GM13977 (cell line): ENCODE measurements at places on chromosomes 13 and 19.

DNA sequence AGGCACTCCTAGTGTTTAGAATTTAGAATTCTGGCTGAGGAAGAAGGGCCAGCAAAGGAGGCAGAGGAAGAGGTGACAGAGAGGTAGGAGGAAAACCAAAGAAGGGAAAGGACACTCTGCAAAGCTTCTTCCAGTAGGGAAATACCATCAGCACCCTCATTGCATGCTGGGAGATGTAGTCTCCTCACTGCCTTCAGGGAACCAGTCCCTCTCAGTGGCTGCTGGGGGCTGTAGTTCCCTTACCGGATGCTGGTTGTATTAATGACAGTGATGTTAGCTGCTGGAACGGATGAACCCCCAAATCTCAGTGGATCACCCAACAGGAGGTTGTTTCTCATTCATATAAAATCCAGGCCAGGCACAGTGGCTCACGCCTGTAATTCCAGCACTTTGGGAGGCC is 10.1 kb downstream of the GRIN2D start:
- DNase-seq: peak; percentile 90

- DNase-seq: no peak
These were observed 656.6 kb downstream of the UQCRFS1 start for GRCh38 chr19:28556371-28556770.

GRCh38 chr19:42279902-42280814 is 11.1 kb downstream of the CIC start:
- DNase-seq: peak; percentile 97

DNA sequence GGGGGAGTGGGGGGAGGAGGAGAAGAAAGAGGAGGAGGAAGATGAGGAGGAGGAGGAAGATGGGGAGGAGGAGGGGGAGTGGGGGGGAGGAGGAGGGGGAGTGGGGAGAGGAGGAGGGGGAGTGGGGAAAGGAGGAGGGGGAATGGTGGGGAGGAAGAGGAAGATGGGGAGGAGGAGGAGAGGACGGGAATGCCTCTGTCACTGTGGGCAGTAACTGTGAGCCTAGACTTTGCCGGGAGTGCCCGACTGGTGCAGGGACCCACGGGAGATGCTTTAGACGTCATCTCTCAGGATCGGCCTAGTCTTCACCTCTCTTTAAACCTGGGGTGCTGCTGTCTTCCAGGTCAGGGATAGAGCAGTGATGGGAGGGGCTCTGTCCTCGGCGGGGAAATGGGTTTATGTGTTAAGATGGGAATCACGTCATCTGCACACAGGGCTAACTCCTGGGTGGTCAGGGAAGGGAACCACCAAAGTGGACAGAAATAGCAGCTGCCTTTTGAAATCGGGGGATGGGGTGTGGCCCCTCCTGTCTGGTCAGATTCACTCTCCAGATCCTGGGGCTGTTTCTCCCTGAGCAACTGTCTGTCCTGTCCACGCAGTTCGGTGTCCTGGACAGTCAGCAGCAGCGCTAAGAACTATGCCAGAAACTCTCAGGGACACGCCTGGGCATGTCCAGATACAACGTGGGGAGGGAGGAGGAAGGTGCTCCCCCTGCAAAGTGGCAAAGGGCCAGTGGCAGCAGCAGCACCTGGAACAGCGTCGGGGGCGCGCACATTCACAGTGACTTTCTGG is 26.9 kb downstream of the GAS6 start:
- peak; percentile 46 for DNase-seq

GRCh38 chr19:37902668-37903067 is 3.7 kb downstream of the WDR87 start:
- DNase-seq: peak; percentile 80

- DNase-seq: no peak
These were observed 17.6 kb upstream of the TUBGCP3 start for GRCh38 chr13:112605531-112605990.

- DNase-seq: no peak
These were observed at the start of gene KCTD4 for GRCh38 chr13:45200701-45201232. Gene KCTD4 (minus strand): TSS chr13:45201045. CDS start chr13:45194567, 6,478 bp downstream.

- DNase-seq: no peak
These were observed 108.4 kb downstream of the ZNF557 start for GRCh38 chr19:7177926-7178325.

DNA sequence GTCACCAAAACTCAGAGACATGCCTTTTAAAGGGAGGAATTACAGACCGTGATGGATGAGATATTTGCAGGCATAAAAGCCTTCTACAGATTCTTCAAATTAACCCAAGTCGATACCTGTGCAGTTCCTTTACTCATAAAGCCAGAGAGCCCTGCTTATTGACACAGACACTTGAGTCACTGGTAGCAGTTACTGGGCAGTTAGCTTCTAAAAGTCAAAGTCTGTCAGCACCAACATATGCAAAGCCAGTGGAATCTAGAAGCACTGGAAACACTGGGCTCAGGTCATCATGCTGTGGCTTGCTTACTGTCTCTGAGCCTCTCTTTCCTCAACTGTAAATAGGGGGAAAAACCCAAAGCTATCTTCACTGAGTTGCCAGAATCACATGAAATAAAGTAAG is 25.7 kb upstream of the LRCH1 start:
- DNase-seq: no peak

GRCh38 chr13:26255115-26255514 is 1.2 kb downstream of the CDK8 start:
- no peak for DNase-seq

DNA sequence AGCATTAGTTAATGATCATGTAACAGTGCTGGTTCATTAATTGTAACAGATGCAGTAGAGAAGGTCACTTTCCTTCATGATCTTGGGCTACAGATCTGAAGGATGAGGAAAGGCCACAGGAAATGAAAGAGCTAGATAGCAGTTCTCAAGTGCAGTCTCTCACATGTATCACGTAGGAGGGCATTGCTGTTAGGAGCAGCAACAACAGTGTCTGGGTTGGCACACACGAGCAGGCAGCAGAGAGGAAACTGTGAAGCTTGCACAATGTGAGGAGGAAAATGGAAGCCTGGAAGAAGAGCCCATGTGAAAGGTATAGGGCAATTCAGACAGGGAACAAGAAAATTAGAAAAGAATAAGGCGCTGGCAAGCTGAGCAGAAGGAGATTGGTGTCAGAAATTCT is 1741.5 kb downstream of the PCDH9 start:
- no peak for DNase-seq

DNA sequence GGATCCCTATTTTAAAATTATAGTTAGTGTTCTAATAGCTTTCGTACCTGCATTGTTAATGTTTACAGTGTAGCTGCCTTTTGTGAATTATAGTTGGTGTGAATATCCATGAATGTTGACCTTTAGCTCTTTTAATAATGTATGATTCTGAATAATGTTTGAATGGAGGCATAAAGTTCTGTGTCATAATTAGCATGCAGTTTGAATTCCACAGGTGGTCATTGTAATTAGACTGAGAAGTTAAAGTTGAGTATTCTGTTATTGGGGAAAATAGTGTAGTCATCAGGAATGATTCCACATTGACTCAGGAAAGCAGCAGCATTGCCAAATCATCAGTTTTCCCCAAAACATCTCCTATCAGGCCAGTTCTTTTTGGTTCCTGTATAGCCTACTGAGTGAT is 12.1 kb downstream of the GPR18 start:
- DNase-seq: no peak

- DNase-seq: peak; percentile 19
These were observed 52.7 kb downstream of the TSC22D1 start for GRCh38 chr13:44523146-44524015.

- no peak for DNase-seq
These were observed 187.5 kb downstream of the TM9SF2 start for GRCh38 chr13:99688776-99689175.

DNA sequence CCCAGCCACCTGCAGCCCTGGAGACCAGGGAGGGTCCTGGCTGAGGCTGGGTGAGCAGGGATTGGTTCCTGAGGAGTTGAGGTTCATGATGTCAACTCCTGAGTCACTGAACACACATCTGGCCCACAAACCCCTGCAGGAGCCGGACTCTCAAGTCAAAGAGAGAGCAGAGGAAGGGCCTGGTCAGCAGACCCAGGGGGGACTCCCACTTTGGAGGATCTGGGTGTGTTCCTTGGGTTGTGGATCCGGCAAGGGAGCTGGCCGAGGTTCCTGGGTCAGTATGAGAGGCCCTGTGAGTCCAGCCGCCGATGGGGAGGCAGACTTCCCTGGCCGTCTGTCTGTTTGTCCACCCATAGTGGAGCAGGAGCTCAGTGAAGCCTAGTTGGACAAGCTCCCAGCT is 4.0 kb downstream of the SLC7A10 start:
- no peak for DNase-seq

DNA sequence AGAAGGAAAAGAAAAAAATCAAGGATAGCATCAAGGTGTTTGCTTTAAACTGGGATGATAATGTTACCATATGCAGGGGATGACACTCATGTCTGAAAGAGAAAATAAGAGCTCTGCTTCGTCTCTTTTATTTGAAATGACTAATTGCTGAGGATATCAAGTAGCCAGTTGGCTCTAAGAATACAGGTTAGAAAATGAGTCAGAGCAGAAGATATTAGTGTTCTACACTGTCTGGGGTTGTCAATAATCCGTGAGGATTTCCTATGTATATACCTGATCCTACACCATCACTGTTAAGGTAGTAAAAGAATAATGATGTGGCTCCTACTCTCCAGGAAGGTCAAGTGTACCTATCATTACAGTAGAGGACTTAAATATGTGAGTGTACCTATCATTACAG is 562.5 kb downstream of the GPC6 start:
- no peak for DNase-seq

- DNase-seq: no peak
These were observed 10.3 kb downstream of the PALM start for GRCh38 chr19:718991-719512.

- no peak for DNase-seq
These were observed 3.0 kb upstream of the CCNP start for GRCh38 chr19:40229484-40229883.

DNA sequence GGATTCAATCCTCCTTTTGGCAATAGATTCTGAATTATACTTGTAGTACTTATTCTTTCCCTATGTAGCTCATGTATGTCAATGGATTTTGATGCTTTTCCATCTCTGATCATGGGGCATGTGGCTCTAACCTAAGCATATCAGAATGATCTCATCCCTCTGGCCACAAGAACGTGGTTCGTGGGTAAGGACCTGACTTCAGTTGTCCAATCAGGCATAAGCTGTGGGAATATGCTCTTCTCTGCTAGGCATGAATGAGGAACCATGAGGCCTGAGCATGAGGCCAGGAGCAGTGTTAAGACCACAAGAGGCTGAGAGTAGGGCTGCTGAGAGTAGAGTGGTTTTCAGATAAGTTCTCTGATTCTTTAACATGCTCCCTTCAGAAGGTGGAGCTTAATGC is 292.4 kb upstream of the TSHZ3 start:
- no peak for DNase-seq

GRCh38 chr19:18477042-18477779 is 39.3 kb upstream of the ISYNA1 start:
- no peak for DNase-seq

GRCh38 chr13:94556041-94556440 is 39.9 kb downstream of the TGDS start:
- no peak for DNase-seq

GRCh38 chr19:30908262-30908771 is 440.9 kb downstream of the TSHZ3 start:
- DNase-seq: no peak

- no peak for DNase-seq
These were observed 9.5 kb downstream of the C13orf46 start for GRCh38 chr13:113964251-113964995.

GRCh38 chr13:88000787-88001186 is 329.6 kb downstream of the SLITRK5 start:
- DNase-seq: no peak

DNA sequence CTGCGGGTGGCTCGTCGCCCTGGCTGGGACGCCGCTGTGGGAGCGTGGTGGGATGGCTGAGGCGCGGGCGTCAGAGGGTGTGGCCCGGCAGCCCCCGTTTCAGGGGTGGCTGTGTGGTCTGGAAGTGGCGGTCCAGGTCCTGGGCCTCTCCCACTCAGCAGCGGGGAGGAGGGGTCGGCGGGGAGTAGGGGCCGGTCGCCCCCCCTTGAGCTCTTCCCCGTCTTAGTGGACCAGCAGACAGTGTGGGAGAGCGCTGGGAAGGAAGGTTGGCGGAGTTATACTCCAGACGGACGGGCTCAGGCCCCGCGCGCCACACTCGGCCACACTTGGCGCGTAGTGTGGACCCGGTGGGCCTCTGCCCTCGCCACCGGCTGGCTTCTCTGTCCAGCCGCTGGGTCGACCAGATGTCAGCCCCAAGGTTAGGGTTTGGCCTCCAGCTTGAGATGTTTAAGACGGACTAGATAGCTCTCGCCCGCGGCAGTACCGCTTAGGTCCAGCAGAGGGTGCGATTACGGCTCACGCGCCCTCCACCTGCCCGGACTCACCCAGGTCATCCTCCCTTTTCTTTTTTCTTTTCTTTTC is 21.7 kb upstream of the ZNF429 start:
- DNase-seq: no peak

- DNase-seq: no peak
These were observed 177.1 kb upstream of the RFC3 start for GRCh38 chr13:33640832-33641231.

DNA sequence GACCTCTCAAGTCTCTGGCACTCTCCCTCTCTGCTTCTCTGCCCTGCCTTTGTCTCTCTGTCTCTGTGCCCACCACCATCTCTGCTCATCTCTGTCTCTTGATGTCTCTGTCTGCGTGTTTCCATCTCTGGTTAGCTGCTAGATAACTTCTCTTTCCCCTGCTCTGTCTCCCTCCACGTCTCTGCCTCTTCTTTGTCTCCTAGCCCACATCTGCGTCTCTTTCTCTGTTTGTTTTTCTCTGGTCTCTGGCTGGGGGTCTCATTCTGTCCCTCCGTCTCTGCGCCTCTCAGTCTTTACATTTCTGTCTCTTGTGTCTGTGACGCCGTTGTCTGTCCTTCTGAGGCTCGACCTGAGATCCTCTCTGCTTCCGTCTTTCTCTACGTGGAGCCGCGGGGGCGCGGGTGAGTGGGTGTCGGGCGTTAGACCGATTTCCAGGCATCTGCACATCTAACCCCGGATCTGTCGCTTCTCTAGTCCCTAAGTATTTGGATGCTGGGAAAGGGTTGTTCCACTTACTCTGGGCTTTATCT is 386 bp downstream of the GIPR start:
- no peak for DNase-seq

DNA sequence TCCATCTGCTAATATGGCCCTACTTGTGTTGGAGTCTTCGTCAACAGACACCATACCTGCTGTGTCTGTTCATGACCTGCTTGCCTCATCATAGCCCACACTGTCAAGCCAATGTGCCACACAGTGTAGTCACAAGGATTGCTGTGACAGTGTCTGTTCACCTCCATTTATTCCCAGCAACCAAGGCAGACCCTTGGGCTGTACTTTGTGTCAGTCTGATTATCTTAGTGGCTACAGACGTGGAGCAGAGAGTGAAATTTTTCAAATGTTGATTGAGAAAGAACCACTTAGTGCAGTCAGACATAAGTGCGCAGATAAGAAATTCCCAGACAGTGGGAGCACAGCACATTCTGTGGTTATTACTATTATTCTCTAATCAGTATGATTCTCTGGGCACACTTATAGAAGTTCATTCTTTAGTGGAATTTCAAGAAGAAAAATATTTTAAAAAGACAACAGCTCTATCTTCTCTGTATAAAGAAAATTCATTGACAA is 184.6 kb downstream of the GPC6 start:
- no peak for DNase-seq

GRCh38 chr19:10566408-10566657 is 523 bp upstream of the KRI1 start:
- DNase-seq: no peak
